Stimulated activated CD8-positive, alpha-beta memory T cell treated with anti-CD3 and anti-CD28 coated beads, Interleukin-4, amount 100 ng/mL, for 1 hour (primary cell): ENCODE measurements at places on chromosomes 16 and 17.

DNA sequence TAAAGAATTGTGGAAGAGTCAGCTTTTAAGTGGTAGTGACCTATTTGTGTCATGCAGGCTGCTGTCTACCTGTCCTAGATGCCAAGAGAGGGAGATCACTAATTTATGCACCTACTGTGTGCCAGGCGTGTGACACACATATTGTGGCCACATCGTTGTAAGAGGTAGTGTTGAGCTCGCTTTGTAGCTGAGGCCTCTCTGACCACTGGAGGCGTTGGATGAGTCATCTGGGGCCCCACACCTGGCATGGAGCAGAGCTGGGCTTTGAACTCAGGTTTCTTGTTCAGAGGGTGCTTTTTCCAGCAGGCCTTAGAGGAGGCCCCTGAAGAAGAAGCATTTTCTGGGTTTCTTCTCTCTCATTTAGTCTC lies 52.3 kb upstream of the LGALS9 start:
- DNase-seq: no peak

- DNase-seq: no peak
Measured at GRCh38 chr17:49848019-49848473, at the start of gene TAC4. Gene TAC4, minus strand, starts transcription at chr17:49848069. Its CDS starts 52 bp downstream, at chr17:49848017.

- DNase-seq: no peak
Measured at GRCh38 chr17:64441772-64442540, 7.0 kb upstream of the MILR1 start.

- DNase-seq: no peak
Measured at GRCh38 chr17:82486231-82487094, 27.9 kb downstream of the NARF start.

- peak; percentile 55 for DNase-seq
Measured at GRCh38 chr16:2603165-2604015, 65.6 kb downstream of the PDPK1 start.

DNA sequence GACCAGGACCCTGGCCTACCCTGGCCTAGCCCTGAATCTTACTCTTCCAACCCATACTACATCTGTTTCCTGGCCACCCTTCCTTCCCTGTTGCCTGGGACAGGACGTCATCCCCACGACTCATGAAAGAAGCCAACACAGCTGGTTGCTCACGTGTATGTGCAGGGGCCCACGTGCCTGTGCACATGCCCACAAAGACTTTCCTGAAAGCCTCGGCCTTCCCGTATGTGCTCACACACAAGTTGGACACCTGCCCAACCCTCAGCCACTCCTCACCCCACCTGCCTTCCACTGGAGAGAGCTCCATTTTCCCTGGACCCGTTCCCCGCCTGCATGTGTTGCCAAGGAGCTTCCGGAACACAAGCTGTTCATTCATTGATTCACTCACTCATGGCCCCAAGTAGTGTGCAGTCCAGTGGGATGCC lies 7.0 kb downstream of the PLXDC1 start:
- no peak for DNase-seq

DNA sequence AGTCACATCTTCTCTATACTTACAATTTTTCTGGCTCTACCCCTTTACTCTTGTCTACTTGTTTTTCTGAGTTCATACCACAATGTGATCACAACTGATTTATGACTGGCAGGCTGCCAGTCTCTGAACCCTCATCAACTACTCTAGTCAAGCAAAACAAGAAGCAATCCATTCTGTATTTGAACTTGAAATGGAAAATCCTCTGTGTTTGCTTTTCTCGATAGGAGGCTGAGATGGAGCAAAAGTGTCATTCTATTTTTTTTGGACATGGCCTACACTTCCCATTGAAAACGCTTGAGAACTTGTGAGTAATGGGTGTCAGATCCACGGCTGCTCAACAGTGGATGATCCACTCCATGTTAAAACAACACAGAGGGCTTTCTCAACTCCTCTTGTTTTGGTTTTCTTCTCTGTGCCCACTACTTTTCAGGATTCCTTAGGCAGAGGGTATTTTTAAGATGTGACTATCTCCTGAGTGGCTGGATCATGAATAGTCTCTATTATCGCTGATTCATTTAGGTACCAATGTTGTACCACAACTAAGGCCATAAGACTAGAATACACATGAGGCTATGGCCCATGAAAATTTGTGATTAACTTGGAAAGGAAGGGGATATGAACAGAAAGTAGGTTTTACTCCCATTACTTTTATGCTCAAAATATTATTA lies 11.7 kb downstream of the TMEM100 start:
- DNase-seq: no peak

DNA sequence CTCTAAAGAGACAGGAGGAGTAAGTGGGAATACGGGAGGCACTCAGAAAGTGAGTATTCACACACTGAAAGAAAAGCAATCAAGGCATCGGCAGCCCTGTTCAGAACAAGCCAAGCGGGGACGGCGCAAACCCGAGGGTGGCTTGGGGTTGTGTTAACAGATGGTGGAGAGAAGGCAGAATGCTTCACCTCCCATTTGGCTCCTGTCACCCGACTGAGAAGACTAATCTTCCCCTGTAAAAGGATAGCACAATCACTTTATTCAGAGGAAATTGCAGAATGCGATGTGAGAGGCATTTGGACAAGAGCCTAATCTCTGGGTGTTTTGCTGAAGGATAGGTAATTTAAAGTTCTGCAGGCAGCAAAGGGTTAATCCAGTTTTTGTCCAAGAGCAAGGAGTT lies 119.3 kb upstream of the WSCD1 start:
- no peak for DNase-seq

GRCh38 chr17:13321951-13322701 lies 279.6 kb downstream of the HS3ST3A1 start:
- no peak for DNase-seq

- no peak for DNase-seq
Measured at GRCh38 chr17:35374766-35375344, 1.4 kb upstream of the SLFN11 start.

GRCh38 chr17:74567397-74567796 lies at the start of gene CD300H:
Gene CD300H, minus strand, starts transcription at chr17:74567509.
- DNase-seq: no peak

- DNase-seq: no peak
Measured at GRCh38 chr17:76458580-76459490, 5.9 kb upstream of the UBE2O start.

- no peak for DNase-seq
Measured at GRCh38 chr17:82305727-82306300, 11.6 kb downstream of the CD7 start.

DNA sequence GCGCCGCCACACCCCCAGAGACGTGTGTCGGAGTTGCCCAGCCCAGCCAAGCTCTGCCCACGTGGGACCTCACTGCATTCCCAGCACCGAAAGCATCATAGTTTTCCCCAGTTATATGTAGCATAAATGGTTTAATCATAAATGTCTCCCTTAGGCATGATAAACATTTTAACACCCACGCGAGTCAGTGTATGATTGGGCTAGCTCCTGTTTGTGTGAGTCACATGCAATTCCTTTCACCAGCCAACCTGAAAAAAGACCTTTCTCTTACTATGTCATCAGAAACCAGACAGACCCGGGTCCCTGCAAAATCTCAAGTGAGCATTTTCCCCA lies 9.2 kb downstream of the TAF1C start:
- no peak for DNase-seq

DNA sequence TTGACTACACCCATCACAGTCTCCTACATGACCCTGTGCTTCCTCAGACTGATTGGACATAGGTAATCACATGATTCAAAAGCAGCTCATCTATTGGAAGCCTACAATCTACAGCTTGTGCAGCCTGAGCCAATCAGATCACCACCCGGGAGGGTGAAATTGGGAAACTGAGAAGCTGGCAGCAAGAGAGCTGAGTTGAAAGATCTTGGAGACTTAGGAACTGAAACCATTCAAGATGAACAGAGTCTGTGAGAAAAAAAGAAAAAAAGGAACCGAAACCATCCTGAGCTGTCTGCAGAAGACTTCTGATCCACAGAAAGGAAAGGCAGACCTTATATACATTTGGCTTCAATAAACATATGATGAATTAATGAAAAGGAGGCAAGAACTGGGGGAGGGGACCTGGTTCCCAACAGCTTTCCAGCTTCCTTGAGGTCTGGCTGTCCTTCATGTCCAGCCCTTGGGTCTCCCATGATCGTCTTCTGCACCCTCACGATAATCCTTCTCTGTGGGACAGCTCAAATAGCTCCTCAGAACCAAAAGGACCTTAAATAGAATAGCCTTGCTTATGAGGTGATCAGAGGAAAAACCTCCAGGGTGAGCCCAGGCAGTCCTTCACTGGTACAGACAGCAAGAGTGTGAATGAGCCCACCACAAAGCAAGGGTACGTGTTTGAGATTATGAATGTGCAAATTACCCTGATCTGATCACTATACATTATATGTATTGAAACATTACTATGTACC lies 32.6 kb downstream of the PLXDC1 start:
- DNase-seq: no peak

DNA sequence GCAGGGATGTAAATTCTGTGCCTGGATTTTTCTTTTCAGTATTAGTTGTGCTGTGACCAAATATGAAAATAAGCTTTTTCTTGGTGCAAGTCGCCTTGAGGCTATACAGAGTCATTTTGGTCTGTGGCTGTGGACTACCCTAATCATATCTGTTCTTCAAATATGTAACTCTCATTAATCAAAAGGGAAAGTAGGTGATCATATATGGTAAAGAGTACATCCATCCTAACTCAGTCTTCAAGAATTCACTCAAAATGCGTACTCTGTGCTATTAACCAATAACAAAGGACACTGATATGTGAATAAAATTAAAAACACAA lies 2.6 kb downstream of the CPD start:
- no peak for DNase-seq

GRCh38 chr17:50608700-50609379 lies 25.8 kb upstream of the ABCC3 start:
- no peak for DNase-seq

- no peak for DNase-seq
Measured at GRCh38 chr17:45855691-45856336, 11.1 kb downstream of the SPPL2C start.

DNA sequence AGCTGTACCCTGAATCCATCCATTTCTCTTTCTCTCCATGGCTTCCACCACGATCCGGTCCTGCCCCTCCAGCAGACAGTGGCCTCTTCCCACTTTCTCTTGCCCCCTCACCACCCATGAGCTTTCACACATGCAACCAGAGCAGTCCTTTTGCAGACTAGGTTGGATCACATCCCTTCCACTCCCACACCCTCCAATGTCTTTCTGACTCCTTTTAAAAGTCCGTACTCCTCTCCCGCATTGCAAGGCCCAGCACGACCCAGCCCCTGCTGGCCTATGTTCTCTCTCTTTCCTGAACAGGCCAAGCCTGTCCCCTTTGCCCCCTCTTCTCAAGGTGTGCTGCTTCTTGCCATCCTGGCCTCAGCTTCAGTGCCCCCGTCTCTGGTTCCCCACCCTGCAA lies 22.5 kb upstream of the DNAI2 start:
- DNase-seq: no peak

DNA sequence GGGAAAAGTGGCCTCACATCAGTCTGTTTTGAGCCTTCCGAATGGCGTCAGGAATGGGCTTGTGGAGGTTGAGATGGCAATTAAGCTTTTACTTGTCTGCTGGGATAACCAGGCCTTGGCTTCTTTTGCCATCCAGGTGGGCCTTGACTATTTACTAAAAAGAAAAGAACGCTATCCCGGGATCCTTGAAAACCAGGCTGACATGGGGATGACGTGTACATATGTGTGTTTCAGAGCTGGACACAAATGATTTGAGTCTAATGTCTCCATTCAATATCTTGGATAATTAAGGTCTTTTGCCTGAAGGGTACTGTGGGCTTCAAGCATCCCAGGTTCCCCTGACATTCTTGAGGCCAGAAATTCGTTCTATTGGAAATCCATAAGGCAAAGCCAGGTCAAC lies 32.6 kb upstream of the HOXB13 start:
- DNase-seq: no peak

GRCh38 chr17:81976332-81977210 lies 858 bp upstream of the ASPSCR1 start:
- no peak for DNase-seq

GRCh38 chr16:66705790-66706505 lies 9.4 kb upstream of the CMTM4 start:
- no peak for DNase-seq

DNA sequence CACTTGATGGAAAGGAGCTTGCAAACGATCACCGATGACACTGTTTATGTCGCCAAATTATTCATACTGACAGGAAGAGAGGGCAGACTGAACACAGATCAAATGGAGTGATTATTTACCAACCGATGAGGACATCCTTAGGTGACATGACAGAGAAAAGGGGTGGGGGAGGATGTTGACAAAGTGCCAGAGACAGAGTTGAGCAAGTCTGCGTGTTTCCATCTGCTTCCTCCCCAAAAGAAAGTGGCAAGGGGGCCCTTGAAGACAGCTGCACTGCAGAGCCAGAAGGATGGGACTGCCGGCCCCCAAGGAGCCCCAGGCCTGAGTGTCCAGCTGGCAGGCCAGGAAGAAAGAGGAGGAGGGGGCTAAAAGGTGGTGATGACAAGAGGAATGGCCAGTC lies 191.0 kb upstream of the RPL38 start:
- peak; percentile 8 for DNase-seq

- no peak for DNase-seq
Measured at GRCh38 chr17:61562287-61562686, 28.7 kb downstream of the NACA2 start.

DNA sequence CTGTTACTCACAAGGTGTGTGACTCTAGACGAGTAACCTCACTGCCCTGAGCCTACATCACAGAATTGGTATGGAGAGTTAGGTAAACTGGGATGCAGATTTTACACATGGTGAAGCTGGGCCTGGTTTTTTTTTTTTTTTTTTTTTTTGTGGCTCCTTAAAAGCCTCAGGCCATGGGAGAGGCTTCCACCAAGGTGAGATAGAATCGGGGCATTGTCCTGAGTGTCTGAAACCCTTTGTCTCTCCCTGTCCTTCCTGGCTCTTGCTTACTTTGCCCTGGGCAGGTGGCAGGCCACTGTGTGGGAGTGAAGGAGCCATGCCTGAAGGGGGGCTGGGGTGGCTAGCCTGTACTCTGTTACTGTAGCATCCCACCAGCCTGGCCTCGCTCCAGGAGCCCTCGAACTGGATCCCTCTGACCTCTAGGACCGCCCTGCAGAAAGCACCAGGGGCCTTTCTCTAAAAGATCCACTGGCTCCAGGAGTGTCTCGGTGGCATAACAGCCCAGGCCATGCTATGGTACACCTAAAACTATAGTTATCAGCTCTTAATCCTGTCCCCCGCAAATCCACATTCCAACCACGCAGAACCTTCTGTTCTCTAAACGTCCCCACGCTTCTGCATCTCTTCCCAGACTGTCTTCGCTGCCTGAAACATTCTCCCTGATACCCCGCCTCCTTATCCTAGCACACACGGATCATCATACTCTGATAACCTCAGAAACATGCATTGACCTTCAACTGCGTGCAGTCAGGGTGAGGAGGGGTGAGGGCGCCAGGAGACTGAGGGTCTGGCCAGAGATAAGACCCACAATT lies 1.7 kb upstream of the SLC13A2 start:
- no peak for DNase-seq

GRCh38 chr17:45146890-45147580 lies 1.2 kb upstream of the HEXIM1 start:
- DNase-seq: no peak

DNA sequence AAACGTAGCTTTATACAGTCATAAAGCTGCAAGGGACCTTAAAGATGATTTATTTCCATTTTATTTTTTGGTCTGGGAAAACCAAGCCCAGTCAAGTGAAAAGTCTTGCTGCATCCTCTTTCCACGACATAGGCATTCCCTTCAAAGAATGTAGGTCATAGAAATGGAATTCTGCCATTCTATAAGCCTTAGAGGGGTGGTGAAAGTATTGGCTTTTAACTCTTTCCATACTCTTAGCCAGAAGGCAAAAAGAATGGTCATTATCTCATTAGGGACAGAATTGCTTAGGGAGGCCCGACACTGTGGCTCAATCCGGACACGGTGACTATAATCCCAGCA lies 7.9 kb upstream of the MSL1 start:
- DNase-seq: no peak

- DNase-seq: no peak
Measured at GRCh38 chr16:57128771-57129389, 36.5 kb downstream of the CPNE2 start.
